Fibroblast of villous mesenchyme (primary cell): ENCODE measurements at places on chromosomes 2 and 18. TPM values are rescaled to one million over a fixed set of nuclear protein-coding genes. Genes with fewer than 3 reads are reported as not detected.
A peak's percentile ranks its signal among the peaks of the same experiment; 100 is the strongest.

KCNK3 gene
- total RNA-seq = under 0.01 TPM in 2 replicates

ALPP gene
- not detected in 2 replicates for total RNA-seq

ASB18 gene
- total RNA-seq = not detected in 2 replicates

HJURP gene
- 12.2 and 27.2 TPM in 2 replicates for total RNA-seq

HOXD4 gene
- 5.5 and 7.8 TPM in 2 replicates for total RNA-seq

POTEC gene
- total RNA-seq = under 0.01 TPM in 1 of 2 replicates, not detected in the other

CD226 gene
- 0.97 and 2.6 TPM in 2 replicates for total RNA-seq

TET3 gene
- total RNA-seq = 5.6 and 7.7 TPM in 2 replicates

HOXD13 gene
- total RNA-seq = 0.43 TPM in 1 of 2 replicates, not detected in the other

GATA6 gene
- total RNA-seq = 5.2 and 8.7 TPM in 2 replicates

LAMA1 gene
- total RNA-seq = 14.5 and 20.7 TPM in 2 replicates

GCKR gene
- total RNA-seq = 0.32 TPM in 1 of 2 replicates, not detected in the other

MRO gene
- under 0.01 TPM in 1 of 2 replicates, not detected in the other for total RNA-seq

- DNase-seq = no peak
Measured at GRCh38 chr2:220932041-220932440, 640.1 kb downstream of the EPHA4 start.

- no peak for DNase-seq
Measured at GRCh38 chr2:133600266-133600928, 32.1 kb upstream of the NCKAP5 start.

- DNase-seq = no peak
Measured at GRCh38 chr2:18503376-18504228, 56.9 kb downstream of the RDH14 start.

- DNase-seq = peak; percentile 30
Measured at GRCh38 chr2:177553176-177553884, 160.8 kb downstream of the AGPS start.

DNA sequence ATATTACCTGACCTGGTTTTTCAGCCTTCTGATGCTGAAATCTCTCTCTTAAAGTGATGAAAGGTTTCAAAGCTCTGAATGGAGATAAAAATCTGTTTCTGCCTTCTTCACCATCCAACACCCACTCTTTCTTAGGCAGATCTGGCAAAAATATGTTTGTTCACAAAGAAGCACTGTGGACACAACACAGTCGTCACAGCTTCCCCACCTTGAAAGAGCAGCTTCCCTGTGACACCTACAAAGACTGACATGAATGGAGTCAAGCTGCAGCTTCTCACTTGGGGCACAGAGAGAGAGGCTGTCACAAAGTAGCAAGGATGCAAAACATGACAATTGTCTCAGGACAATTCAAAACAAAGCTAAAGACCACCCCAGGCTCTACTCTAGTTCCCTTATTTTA lies 86.5 kb downstream of the ICOS start:
- DNase-seq = no peak

- DNase-seq = no peak
Measured at GRCh38 chr2:174121612-174122011, 126.7 kb downstream of the OLA1 start.

DNA sequence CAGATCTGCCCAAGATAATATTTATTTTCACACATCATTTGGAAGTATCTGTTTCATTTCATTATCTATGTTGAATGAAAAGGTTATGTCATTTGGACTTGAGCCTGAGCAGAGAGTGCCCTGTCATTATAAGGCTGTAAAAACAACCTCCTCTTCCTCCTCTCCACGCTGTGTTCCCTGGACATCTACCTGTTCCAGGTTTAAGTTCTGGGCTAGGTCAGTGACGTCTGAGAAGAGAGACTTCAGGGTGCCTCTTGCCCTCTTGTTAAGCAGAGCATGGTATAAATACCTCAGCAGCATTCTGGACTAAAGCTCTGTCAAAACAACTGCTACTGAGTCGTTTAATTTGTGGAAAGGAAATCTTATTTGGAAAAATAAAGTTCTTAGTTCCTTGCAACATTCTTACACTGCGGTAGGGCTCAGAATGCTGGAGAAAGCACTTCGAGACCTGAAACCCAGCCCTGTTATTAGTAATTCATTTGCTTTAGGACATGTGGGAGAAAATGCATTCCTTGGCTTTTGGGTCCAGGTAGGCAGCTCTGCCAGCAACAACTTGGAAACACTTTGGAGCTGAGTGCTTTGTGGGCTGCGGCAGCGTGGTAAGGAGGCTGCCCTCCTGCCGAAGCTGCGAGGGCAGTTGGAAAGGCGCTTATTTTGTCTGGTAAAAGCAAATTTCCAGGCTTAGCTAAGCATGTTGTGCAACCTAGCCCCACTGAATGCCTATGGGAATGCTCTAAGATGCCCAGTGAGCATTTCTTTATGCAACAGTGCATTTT lies 91.8 kb upstream of the NEDD4L start:
- DNase-seq = peak; percentile 25

DNA sequence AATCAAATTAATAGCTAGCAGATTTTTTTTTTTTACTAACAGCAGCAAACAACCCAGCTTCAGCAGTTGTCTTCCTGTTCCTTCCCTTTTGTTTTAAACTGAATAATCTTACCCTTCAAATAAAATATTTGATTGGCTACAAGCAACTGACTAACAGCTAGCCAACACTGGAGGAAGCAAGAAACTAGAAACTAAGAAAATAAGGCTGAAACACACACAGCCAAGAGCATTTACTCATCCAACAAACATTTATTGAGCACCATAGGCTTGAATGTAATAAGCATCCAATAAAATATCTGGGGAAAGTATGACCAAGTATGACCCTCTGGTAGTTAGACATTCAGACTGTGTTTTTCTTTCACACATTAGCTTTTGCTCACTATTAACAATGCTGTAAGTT lies 189.2 kb downstream of the CD226 start:
- peak; percentile 16 for DNase-seq

DNA sequence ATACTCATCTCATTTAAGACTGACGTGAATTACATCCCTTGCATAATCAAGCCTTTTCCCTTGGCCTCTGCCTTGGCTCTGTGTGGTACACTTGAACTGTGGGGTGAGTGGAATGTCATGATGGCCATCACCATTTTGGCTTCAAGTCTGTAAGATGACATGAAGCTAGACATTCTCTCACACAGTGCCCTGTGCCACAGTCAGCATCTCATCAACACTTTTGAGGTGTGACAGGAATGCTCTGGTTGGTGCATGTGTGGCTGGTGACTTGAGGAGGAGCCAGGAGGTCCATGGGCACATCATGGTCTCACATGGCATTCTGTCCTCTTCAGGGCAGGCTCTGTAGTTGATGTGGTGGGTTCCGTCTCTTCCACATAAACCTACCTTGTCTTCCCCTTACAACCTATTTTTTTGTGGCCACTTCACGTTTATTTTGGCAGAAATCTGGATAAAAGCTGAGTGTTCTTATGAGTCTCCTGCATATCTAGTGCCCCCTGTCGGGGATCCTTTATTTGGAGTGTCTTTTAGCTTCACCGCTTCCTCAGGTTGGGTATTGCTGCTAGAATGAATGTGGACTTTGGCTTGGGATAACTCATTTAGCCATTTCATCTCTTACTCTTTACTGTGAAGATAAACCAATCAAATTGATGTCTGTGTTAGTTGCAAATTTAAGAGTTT lies 28.1 kb downstream of the MAP4K4 start:
- DNase-seq = no peak

DNA sequence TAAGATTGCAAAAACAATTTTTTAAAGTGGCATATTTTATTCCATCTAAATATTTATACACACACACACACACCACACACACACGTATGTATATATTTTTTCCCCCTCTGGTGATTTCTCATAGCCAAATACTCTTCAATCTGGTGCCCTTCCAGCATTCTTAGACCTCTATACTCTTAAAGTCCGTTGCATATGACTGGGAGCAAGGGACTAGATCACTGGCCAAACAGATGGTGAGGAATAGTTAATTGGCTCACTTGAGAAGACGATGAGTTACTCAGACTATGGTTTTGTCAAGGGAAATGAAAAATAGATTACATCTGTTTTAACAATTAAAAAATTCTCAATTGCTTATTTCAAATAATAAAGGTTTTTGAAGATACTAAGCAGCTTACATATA lies 512.5 kb upstream of the LRRTM4 start:
- no peak for DNase-seq

- no peak for DNase-seq
Measured at GRCh38 chr18:61085761-61086160, 247.5 kb upstream of the CDH20 start.

- peak; percentile 78 for DNase-seq
Measured at GRCh38 chr2:85704800-85705679, 10.9 kb downstream of the GNLY start.

DNA sequence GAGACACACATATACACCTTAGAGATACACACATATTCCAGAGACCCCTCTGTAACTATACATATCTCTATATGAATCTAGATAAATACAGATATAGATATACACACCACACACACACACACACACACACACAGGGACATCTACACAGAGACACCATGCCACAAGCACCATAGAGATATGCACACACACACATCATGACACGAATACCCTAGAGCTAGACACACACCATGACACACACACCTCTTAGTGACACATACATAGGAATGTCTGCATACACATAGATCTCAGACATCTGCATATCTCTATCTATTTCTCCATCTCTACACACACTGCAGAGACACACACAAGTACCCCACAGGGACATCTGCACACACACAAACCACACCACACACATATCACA lies 270.0 kb downstream of the CYRIA start:
- no peak for DNase-seq

GRCh38 chr2:208315081-208315788 lies 49.2 kb downstream of the PIKFYVE start:
- DNase-seq = peak; percentile 67

GRCh38 chr2:207255565-207256470 lies 90.1 kb upstream of the KLF7 start:
- DNase-seq = no peak

DNA sequence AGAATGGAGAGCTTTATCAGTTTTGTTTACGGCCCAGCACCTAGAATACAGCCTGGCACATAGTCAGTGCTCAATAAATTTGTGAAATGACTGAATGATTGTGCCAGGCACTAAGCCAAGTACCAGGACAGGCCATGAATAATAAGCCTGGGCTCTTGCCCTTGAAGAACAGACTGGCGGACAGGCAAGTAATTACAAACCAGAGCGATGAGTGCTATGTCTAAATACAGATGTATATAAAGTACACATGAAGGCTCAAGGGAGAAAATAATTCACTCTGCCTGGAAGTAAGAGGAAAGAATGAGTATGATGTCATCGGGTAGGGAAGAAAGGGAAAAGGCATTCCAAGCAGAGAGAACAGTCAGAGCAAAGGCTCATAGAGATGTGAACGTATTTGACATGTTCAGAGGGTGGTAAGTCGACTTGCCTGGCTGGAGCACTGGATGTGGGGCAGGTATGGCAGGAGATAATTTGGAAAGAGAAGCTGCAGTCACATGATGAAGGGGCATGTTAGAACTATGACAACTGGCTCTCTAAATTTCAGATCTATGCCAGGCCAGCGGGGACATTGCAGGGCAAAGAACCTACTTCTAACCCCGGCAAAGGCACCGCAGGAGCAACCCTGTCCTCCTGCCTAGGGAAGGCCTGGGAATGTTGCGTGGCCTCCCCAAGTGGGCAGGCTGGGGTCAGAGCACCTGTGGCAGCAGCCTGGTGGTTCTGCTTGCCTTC lies 119.1 kb upstream of the STPG4 start:
- DNase-seq = peak; percentile 66

DNA sequence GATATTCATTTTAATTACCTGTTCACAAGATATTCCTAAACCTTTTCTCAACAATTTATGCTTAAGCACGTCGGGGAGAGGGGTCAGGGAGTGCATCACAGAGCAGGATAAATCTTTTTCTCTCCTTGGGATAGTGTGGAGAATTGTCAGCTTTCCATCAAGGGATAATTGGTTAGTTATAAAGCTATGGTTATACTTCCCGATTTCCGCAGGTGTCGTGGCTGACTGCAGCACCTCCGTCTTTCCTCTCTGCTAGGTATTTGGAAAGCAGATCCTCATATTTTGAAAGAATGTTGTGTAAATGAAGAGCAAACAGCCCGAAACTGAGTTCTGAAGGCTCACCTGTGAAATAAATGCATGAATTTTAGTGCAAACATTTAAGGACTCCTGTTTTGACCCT lies 778 bp downstream of the DYNC2LI1 start:
- no peak for DNase-seq

- DNase-seq = no peak
Measured at GRCh38 chr2:116411211-116411610, 1403.3 kb upstream of the DDX18 start.

DNA sequence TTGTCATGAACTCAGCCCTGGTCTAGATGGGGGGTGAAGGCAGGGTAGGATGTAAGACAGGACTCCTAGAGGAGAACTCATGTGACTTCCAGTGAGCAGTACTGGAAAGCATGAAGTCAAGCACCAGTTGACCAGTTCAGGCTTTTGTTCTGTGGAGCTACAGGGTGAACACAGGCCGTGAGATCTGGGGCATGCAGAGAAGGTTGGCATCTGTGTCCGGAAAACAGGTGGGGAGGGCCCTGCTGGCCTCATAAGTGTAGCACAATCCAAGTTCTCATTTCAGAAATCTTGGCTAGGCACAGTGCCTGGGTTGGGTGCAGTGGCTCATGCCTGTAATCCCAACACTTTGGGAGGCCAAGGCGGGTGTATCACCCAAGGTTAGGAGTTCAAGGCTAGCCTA lies 50.9 kb upstream of the SPATS2L start:
- DNase-seq = no peak

GRCh38 chr2:42748840-42749239 lies 15.1 kb downstream of the OXER1 start:
- no peak for DNase-seq

- DNase-seq = peak; percentile 47
Measured at GRCh38 chr2:105919826-105920225, 175.1 kb downstream of the NCK2 start.

DNA sequence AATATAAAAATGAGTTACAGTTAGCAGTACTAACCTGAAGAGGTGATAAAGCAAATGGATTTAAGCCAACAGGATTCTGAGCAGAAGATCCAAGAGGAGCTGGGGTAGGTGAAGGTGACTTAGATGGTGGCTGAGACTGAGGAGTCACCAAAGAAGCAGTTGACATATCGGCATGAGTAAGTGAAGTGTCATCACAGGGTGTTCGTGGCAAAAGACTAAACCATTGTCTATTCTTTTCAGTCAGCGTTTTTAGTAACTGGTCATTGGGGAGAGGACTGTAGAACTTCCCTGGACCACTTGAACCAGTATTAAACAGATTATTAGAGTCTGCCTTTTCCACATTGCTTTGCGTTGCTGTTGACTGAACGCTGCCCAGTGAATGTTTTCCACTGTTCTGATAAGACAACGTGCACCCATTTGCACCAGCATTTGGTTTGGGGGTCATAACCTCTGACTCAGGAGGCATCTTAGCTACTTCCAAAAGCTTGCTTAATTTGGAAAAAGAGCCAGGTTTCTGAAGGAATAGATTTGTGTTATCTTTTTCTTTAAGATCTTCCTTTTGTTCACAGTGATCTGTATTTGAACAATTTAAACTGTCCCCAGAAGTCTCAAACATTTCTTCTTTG lies 63.3 kb upstream of the WDSUB1 start:
- no peak for DNase-seq

- DNase-seq = peak; percentile 90
Measured at GRCh38 chr2:67259556-67260342, 137.4 kb upstream of the ETAA1 start.

GRCh38 chr2:48328159-48328809 lies 201.7 kb upstream of the STON1 start:
- no peak for DNase-seq

- no peak for DNase-seq
Measured at GRCh38 chr2:208983486-208983885, 440.4 kb upstream of the MAP2 start.

GRCh38 chr2:49973436-49973835 lies 819.1 kb upstream of the FSHR start:
- no peak for DNase-seq

GRCh38 chr18:28158083-28158581 lies 18.8 kb downstream of the CDH2 start:
- peak; percentile 69 for DNase-seq
